ENCODE measurements at places on chromosomes 4 and X. TPM values are rescaled to one million over a fixed set of nuclear protein-coding genes. Genes with fewer than 3 reads are reported as not detected.

DNA sequence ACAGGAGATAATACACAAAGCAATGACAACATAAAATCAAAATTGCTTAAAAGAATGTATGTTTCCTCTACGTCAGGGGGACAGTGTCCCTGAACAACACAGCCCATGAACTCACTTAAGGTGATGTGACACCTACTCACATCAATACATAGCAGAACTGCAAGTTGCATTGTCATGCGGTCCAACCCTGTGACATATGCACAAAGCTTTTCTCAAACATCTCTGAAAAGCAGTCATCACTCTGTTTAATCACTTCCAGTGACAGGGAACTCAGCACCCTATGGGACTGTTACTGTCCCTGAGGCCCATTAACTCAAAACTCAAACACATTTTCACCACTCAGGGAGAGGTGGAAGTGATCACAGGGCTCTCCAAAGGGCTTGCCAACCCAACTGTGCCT is 2.4 kb downstream of the STX18 start:
- DNase-seq: no peak

CDS1 gene
- not detected for total RNA-seq

TRMT44 gene
- 35.7 TPM for total RNA-seq

DNA sequence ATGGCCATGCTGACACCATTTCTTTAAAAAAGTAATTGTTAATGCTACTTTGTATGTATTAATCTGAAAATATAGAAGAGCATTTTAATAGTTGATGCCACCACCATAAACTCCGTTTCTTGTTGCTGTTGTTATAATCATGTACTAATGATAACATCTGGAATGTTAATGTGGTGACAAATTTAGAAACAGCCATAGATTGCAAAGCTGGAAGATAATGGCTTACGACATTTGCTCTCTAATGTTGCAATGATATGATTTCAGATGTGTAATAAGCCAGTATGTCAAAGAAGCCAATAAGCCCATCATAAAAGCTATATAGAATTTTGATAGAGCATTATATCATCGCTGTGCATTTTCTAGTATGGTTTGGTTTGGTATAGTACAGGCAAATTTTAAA is 579.4 kb upstream of the ZFP42 start:
- no peak for DNase-seq

DNA sequence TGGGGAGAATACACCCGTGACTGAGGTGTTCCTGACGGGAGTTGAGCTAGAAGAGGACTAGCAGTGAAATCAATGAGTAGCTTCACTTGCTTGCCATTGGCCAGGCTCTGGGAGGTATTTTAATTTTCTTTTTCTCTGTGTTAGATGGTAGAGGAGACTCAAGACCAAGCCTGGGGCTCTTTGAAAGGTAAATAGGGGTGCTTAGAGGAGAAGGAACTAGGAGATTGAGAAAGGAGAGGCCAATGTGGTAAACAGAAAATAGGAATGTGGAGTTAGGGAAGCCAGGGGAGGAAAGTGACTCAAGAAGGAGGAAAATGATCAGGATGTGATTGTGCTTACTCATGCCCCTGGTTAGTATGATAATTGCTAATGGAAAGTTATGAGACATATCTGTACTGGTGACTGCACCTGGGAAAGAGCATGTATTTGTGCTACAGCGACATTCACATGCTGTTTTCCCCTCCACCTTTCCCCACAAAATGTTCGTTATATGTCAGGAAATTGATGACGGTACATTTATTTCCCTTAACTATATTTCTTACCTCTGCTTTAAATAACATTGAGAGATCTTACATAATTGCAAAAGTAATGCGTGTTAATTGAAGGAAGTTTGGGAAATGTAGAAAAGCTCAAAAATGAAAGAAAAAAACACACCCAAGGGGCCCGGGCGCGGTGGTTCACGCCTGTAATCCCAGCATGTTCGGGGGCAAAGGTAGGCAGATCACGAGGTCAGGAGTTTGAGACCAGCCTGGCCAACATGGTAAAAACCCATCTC is 16.9 kb upstream of the LRBA start:
- no peak for DNase-seq

CXCL1 gene
- total RNA-seq: not detected

SLC26A1 gene
- 0.26 TPM for total RNA-seq

RNF175 gene
- not detected for total RNA-seq

FAM9B gene
- not detected for total RNA-seq

- no peak for DNase-seq
These were observed 779.3 kb downstream of the NLGN4X start for GRCh38 chrX:5449323-5449722.

DNA sequence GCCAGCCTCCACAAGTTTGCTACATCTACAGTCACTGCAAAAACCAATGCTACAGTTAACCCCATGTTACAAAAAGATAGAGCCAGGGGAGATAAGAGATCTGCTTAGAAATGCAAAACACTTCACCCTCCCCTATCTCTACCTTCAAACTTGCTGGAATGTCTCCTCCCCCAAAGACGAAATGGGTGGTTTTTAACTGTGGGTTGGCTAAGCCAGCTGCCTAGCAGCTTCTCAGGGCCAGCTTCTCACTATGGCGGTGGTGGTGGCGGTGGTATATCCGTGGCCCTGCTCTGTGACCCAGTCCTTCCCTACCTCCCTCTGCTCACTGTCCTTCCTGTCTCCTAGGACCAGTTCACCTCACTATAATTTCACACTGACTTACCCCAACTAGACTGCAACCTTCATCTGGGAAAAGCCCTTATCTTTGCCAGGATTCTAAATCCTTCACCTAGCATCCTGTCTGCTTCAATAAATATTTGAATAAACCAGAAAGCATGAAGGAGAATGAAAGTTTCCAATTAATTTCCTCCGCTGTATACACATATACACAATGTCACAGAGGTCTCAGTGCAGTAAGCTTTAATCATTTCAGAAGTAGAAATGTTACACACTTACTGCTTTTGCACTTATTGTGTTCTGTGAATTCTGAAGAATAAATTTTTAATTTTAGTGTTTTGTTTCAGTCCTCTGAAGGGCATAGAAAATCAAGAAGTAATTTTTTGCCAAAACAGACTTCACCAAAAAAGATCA is 46.3 kb downstream of the SH3KBP1 start:
- DNase-seq: peak; percentile 85

UCHL1 gene
- total RNA-seq: 0.35 TPM

GRCh38 chr4:48752246-48752645 is 27.8 kb downstream of the FRYL start:
- DNase-seq: no peak

CLGN gene
- not detected for total RNA-seq

C1QTNF7 gene
- not detected for total RNA-seq

ADH5 gene
- 82.6 TPM for total RNA-seq

DNA sequence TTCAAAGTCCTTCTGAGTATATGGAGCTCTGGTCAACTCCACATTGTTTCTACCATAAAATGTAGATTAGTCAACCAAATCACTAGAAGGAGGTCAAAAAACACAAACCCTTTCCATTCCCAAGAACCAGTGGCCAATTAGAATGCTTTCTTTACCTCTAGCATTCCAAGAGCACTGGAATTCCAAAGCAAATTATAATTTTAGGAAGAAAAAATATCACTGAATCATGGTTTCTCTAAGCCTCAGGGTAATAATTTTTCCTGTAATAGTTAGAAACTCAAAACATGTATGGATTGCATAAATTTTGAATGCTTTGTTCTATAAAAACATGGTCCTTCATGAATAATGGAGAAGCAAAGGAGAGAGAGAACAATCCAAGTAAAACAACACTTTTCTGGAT is 39.5 kb downstream of the LEF1 start:
- no peak for DNase-seq

DNA sequence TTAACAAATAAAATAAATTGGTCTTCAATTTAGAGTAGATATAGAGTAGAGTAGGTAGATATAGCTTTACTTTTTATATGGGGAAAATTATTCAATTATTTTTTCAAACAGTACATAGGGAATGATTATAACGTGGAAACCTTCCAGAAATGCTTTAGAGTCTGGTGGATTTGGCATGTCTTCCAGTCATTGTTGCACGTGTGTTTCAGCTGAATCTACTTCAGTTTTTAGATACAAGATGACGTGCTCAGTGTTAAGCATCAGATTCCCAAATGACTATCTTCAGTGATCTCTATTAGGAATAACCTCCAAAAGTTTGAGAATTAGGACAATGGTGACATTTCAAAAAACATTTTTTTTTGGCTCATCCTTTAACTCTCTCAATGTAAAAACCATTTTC is 616.9 kb downstream of the ANKRD50 start:
- no peak for DNase-seq

DNA sequence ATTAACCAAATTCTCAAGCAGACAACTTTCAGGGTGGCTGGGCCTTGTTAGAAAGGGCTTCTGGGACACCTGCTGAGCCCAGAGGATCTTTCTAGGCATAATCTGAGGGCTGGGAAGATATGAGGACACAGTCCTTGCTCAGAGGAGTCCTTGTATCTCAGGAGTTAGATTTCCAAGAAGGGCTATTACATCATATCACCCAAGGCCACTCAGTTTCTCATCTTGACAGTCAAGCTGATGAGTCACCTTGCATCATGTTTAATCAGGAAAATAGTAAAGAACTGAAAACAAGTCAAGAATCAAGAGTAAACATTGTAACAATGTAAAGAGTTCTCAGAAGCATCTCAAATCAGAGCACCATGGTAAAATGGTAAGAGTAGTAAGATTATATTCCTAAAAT is 4.0 kb downstream of the PCYT1B start:
- DNase-seq: no peak

BRS3 gene
- total RNA-seq: not detected

AWAT2 gene
- not detected for total RNA-seq

GRCh38 chrX:145654486-145654885 is 163.1 kb upstream of the SLITRK2 start:
- DNase-seq: no peak

- DNase-seq: peak; percentile 74
These were observed 763 bp downstream of the CASK start for GRCh38 chrX:41922431-41923151.

- DNase-seq: no peak
These were observed 296.1 kb downstream of the TLL1 start for GRCh38 chr4:166169111-166169510.

GRCh38 chr4:48967631-48968030 is 18.4 kb upstream of the CWH43 start:
- no peak for DNase-seq

- DNase-seq: no peak
These were observed 140.1 kb upstream of the TRAM1L1 start for GRCh38 chr4:117225471-117225870.

- DNase-seq: no peak
These were observed 307.1 kb downstream of the TEX13A start for GRCh38 chrX:104913348-104913747.

NAA11 gene
- total RNA-seq: not detected

- DNase-seq: no peak
These were observed 74.3 kb downstream of the NUDT11 start for GRCh38 chrX:51421972-51422597.

NDP gene
- total RNA-seq: not detected

DNA sequence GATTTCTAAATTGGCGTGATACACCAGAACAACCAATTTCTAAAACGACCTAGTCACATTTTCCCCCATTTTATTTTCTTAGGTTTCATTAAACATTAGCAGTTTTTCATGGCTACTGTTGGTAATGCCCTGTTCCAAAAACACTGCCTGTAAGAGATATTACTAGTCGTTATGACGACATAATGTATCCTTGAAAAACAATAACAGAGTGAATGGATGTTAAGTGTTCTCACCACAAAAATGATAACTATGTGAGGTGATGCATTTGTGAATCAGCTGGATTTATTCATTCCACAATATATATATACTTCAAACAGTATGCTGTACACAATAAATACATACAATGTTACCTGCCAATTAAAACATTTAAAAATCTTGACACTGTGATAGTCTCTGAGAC is 1147.6 kb upstream of the PCDH10 start:
- DNase-seq: no peak

GDPD2 gene
- 0.19 TPM for total RNA-seq

RAB41 gene
- not detected for total RNA-seq

PLAC8 gene
- total RNA-seq: 41.2 TPM

GRCh38 chrX:15567886-15568616 is 32.7 kb downstream of the ACE2 start:
- DNase-seq: no peak

DNA sequence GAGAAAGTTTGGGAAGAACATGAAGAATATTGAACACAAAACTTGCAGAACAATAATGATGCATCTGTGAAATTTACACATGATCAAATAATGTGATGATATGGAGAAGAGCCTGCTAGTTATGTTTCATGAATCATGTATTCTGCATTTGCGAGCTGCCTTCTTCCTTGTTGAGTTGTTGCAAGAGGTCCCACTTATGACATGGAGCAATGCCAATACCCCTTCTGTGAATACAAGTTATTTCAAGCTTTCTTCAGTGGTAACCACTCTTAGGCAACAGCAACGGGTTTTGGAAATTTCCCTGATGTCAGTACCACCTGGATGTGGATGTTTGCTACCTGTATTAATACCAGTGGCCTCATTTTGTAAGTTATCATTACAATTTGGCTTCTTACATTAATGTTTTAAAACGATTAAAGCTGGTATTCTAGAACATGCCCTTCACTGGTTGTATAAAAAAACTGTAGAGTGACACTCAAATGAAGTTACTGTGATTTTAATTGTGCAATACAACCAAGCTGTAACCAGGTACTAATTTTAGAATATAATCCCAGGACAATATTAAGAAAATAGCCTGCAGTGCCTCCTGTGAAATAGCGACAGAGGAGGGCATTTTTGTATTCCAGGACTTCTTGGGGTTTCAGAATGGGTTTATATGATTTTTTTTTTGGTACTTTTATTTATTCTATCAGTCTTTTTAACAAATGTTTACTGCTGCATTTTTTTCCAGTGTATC is 25.3 kb downstream of the IQCM start:
- DNase-seq: no peak

DNA sequence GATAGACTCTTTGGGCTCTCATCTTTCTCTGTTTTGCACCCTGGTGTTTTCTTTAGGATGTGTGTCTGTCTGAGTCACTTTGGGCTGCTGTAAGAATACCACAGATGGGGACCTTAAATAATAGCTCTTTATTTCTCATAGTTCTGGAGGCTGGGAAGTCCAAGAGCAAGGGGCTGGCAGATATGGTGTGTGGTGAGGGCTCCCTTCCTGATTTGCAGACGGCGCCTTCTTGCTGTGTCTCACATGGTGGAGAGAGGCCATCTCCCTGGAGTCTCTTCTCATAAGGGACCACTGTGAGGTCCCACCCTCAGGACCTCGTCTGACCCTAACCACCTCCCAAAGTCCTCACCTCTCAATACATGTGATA is 93.7 kb upstream of the ADRA2C start:
- no peak for DNase-seq

NWD2 gene
- not detected for total RNA-seq

- no peak for DNase-seq
These were observed 58.0 kb downstream of the PJA1 start for GRCh38 chrX:69107231-69107739.

DNA sequence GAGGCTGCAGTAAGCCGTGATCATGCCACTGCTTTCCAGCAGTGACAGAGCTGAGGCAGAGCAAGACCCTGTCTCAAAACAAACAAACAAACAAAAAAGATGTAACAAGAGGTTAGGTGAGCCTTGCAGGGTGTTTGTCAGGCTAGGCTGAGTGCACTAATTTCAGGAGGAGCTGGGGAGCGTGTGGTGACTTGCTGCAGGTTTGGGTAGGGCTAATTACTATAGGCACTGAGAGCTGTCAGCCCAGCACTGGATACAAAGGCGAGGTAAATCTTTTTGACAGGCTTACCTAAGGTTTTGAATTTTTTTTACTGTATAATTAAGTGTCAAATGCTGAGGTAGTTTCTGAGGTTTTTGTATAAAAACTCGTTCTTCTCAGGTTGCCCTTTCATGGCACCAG is 29.8 kb upstream of the SH3D19 start:
- no peak for DNase-seq

All from activated CD4-positive, alpha-beta T cell treated with anti-CD3 and anti-CD28 coated beads, Interleukin-2, amount 10 ng/mL, durations not matched to agents 24 days and 14 days (primary cell).